ENCODE measurements at places on chromosomes 1 and 21. TPM values are rescaled to one million over a fixed set of nuclear protein-coding genes. Genes with fewer than 3 reads are reported as not detected.

GRCh38 chr1:227773558-227773957, 38.3 kb downstream of the SNAP47 start:
- DNase-seq, result no peak

GRCh38 chr1:39683591-39684312, 7.5 kb downstream of the HPCAL4 start:
- no peak for DNase-seq

GRCh38 chr1:191096405-191096804, 618.7 kb upstream of the BRINP3 start:
- DNase-seq, result no peak

GRCh38 chr1:191592039-191592438, 566.2 kb upstream of the RGS18 start:
- no peak for DNase-seq

- no peak for DNase-seq
Measured at GRCh38 chr1:150110116-150110515, 39.6 kb upstream of the PLEKHO1 start.

- no peak for DNase-seq
Measured at GRCh38 chr1:107449326-107449725, 308.5 kb downstream of the NTNG1 start.

The TAS1R1 gene
- total RNA-seq, result not detected

The CNST gene
- 35.3 TPM for total RNA-seq

The SLAMF7 gene
- total RNA-seq, result 3.2 TPM

GRCh38 chr1:29488794-29489311, 252.5 kb downstream of the PTPRU start:
- no peak for DNase-seq

GRCh38 chr1:83102630-83103071, 896.3 kb downstream of the TTLL7 start:
- DNase-seq, result no peak

The TSPAN1 gene
- 0.84 TPM for total RNA-seq

DNA sequence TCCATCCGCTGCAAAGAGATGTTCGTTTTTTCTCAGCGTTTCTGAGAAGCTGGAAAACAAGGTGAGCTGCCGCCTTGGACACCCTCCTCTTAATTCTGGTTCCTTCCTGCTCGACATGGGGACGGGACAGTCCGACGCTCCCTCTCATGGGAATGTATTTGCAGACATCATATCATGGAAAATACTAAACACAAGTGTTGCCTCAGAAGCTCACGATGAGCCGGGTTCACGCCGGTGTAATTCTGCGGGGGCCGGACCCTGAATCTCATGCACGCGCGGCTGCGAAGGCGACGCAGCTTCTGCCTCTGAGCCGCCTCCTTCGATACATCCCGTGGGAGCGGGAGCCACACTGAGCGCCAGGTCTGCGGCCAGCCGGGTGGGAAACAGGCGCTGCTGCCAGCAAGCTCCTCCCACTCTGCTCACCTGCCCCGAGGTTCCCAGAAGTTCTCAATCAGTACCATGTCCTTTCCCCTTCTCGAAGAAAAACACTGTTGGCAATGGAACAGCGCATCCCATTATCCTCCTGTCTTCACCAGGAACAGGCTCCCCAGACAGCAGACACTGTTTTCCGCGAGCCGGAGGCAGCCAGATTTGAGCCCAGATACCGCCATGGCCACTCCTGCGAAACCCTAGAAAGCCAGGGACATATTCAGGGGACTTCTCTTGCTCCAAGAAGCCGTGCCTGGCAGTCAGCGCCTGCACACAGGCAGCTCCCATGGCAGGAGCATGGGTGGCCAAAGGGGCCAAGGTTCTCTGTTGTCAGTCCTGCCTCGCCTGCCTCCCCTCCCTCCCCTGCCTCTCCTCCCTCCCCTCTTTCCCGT, 98.0 kb downstream of the WDR4 start:
- DNase-seq, result no peak

The SLC30A10 gene
- total RNA-seq, result not detected

The GJC2 gene
- total RNA-seq, result 5.5 TPM

The DENND2C gene
- total RNA-seq, result 3.8 TPM

DNA sequence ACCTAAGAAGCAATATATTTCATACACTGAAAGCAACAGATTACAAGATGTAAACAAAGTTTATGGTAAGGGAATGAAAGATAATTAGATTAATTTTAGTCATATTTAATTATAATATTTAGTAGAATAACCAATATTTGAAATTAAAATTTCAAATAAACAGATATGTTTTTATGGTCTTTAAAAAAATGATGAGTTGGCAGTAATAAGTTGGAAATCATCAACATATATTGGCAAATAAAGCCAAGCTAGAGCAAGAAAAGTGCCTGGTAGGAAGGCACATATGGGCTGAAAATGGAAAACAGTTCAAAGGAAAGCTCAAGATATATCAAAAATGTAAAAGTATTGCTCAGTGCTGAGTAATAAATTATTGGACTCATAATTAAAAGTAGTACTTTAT, 1274.0 kb downstream of the AMY1C start:
- no peak for DNase-seq

The S100A7 gene
- total RNA-seq, result not detected

GRCh38 chr1:115445090-115445489, 107.0 kb upstream of the NGF start:
- no peak for DNase-seq

DNA sequence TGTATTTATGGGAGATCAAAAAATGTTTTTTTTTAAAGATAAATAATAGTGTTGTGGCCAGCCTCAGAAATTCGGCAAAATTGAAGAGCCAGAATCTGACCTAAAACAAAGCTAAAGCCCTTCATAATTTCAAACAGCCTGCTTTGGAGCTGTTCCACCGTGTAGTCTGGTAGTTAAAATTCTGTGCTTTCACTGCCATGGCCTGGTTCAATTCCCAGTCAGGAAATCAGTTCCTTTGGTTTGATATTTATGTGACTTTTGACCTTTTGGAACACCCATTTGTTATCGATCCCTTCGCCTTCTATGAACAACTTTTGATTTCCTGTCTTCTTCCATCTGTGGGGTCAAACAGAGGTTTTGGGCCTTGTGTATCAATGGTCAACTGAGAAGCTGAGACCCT, 179.8 kb downstream of the HFM1 start:
- DNase-seq, result no peak

The ADSS2 gene
- total RNA-seq, result 21.3 TPM

DNA sequence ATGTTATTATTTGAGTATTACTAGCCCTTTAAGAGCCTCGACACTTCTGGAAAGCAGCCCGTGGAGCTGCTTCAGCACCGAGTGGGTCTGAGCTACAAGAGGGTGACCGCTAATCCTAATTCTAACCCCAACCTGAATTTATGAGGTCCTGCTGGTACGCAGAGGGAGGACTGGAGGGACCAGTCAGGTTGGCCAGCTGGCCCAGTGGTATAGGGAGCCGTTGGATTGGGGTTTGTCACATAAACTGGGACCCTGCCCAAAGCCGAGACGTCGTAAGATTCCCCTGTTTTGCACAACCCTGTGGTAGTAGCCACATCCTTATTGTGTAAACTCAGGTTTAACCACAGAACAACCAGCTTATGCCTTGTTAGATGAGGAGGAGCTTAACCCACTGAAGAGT, 60.8 kb upstream of the F3 start:
- DNase-seq, result no peak

GRCh38 chr1:116006486-116006964, 30.2 kb downstream of the SLC22A15 start:
- DNase-seq, result no peak

DNA sequence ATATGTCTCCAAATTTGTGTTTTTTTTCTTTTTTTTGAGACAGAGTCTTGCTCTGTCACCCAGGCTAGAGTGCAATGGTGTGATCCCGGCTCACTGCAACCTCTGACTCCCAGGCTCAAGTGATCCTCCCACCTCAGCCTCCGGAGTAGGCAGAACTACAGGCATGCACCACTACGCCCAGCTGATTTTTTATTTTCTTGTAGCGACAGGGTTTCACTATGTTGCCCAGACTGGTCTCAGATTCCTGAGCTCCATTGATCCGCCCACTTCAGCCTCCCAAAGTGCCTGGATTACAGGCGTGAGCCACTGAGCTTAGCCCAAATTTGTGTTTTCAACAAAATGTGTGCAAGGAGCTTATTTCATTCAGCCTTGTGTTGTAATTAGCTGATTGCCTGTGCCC, 59.0 kb upstream of the IFFO2 start:
- no peak for DNase-seq

The IQGAP3 gene
- 0.16 TPM for total RNA-seq

The LCA5L gene
- total RNA-seq, result 5.5 TPM

The TPRG1L gene
- total RNA-seq, result 44.7 TPM

GRCh38 chr1:226990133-226990716, 50.1 kb downstream of the COQ8A start:
- DNase-seq, result no peak

GRCh38 chr1:6267686-6268322, 6.9 kb upstream of the GPR153 start:
- DNase-seq, result no peak

The CLIC6 gene
- total RNA-seq, result 0.47 TPM

DNA sequence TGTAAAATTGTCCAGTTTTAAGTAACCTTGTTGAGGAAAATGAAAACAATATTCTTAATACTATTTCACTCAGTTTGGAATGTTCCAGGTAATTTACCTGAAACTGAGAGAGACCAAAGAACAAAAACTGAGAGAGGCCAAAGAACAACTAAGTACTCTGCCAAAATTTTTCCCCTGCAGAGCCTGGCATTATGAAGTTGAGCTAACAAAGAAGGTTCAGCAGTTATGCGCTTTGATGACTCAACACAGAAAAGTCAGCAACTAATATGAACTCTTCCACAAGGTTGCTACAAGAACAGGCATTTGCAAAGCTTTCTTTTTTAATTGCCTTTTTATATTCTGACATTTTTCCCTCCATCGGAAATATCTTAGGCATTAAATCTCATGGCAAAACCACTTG, 270.9 kb downstream of the CHRM3 start:
- no peak for DNase-seq

- no peak for DNase-seq
Measured at GRCh38 chr1:152170287-152170905, 11.4 kb upstream of the RPTN start.

The SPRR1A gene
- not detected for total RNA-seq

DNA sequence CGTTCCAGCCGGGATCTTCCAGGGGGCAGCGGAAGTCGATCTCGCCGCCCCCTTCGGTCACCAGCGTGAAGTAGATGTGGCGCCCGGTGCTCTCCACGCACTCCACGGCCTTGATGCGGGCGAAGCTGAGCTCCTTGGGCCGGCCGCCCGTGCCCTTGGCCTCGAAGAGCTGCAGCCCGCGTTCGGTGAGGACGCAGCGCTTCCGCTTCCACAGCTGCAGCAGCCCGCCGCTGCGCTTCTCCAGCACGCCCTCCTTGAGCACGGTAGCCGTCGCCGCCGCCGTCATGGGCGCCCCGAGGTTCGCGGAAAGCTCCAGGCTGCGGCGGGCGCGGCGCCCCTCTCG, 516 bp downstream of the PHLDA3 start:
- no peak for DNase-seq

- no peak for DNase-seq
Measured at GRCh38 chr21:45417256-45417950, 12.4 kb downstream of the COL18A1 start.

DNA sequence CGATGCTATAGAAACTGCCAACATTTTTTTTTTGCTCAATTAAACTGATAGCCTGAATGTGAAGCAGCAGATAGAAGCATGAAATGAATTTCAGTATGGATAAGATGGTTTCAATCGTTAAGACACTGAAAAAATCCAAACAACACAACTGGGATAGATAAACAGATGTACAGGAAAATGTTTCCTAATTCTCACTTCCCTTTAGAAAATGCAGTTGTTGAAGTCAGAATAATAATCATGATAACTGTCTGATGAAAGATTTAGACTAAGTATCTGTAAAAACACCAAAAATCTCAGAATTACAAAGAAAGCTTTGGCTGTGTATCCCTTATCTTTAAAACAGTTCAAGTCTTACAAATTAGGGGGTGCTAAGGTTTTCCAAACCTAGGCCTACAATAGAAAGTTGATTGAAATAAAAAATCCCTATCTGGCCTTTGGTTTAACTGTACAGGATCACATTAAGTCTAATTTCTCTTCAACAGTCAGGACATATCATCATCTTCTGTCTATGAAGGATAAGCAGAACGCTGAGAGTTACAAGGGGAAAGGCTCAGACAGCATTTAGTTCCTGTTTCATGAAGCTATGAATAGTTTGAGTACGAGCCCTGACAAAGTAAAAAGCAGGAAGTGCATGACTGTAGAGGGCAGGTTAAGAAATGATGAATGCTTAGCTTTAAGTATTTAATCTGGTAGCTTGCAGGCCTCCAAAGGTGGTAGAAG, 203.2 kb downstream of the APP start:
- DNase-seq, result no peak

DNA sequence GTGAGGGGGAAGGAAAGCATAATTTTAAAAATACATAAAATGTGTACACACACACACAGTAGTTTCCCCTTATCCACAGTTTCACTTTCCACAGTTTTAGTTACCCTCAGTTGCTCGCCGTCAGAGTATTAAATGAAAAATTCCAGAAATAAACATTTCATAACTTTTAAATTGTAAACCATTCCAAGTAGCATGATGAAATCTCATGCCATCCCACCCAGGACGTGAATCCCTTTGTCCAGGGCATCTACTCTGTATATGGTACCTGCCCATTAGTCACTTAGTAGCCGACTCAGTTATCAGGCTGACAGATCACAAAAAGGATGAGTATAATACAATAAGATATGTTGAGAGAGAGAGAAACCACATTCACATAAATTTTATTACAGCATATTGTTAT, 36.2 kb downstream of the EPS15 start:
- DNase-seq, result no peak

- no peak for DNase-seq
Measured at GRCh38 chr1:155256058-155256852, 972 bp upstream of the ENTREP3 start.

DNA sequence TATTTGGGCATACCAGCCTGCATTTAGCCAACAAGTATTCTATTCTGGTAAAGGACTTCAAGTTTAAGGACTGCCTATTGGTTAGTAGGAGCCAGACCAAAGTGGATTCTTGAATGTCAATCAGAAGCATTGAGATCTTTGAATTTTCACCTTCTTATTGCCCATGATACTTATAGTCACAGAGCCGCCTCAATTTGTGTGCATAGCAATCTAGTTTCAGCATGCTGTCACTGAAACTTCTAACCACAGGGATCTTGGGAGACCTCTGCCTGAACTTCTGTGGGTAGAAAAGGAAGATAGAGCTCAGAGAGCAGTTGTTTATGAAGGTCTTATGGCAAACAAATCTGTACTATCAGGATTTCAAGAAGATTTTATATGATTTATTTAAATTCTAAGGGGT, 501.4 kb upstream of the USP24 start:
- no peak for DNase-seq

GRCh38 chr1:117657031-117657430, 51.2 kb downstream of the TENT5C start:
- DNase-seq, result no peak

All from omental fat pad (tissue), 4 donors.